Upper lobe of left lung (tissue), 6 donors: ENCODE measurements at places on chromosomes 2 and 18. TPM values are rescaled to one million over a fixed set of nuclear protein-coding genes. Genes with fewer than 3 reads are reported as not detected.

Gene HOXD12
- not detected for total RNA-seq

Gene ACOXL
- total RNA-seq: 31.0 TPM

Gene FLACC1
- total RNA-seq: 19.4 TPM

Gene DPYSL5
- not detected for total RNA-seq

Gene MROH2A
- not detected for total RNA-seq

Gene FIGLA
- total RNA-seq: not detected

Gene MAIP1
- total RNA-seq: 2.1 TPM
